ENCODE measurements at places on chromosomes 13 and 19.

DNA sequence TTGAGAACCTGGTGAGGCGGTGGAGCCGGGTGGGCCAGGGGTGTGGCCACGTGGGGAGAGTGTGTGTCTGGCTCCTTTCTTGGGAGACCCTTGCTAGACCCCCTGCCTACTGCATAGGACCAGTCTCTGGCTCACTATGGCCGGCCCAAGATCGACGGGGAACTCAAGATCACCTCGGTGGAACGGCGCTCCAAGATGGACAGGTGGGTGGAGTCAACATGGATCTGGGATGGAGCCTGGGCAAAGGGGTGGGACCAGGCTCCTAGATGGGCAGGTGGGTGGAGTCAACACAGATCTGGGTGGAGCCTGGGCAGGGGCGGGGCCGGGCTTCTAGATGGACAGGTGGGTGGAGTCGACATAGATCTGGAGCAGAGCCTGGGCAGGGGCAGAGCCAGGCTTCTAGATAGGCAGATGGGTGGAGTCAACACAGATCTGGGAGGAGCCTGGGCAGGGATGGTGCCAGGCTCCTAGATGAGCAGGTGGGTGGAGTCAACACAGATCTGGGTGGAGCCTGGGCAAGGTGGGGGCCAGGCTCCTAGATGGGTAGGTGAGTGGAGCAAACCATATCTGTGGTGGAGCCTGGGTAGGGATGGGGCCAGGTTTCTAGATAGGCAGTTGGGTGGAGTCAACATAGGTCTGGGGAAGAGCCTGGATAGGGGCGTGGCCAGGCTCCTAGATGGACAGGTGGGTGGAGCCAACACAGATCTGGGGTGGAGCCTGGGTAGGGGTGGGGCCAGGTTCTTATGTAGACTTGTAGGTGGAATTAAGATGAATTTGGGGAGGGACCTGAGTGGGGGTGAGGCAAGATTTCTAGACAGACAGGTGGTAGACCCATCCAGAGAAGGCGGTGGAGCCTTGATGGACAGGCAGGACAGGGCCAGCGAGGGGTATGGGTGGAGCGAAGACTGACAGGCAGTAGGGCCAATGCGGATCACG lies 56.5 kb downstream of the VAV1 start:
- no peak for DNase-seq

DNA sequence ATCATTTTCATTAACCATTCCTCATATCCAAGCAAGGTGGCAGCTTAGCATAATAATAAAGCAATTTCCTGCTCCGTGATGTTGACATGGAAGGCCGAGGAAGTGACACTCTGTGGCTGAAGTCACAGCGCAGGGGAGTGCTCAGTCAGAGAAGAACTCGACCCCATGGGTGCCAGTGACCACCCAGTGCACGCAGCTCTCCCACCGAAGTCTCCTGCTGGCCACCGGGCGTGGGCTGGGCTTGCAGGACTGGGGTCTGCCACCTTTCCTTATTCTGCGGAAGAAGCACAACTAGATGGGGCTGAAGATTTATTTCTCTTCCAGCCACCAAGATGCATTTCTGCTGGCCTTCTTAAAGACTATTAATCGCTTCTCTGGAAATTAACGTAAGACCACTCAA lies 132.1 kb upstream of the SPACA7 start:
- DNase-seq, result no peak

- no peak for DNase-seq
These were observed 31.3 kb upstream of the FOXO1 start for GRCh38 chr13:40697711-40698110.

DNA sequence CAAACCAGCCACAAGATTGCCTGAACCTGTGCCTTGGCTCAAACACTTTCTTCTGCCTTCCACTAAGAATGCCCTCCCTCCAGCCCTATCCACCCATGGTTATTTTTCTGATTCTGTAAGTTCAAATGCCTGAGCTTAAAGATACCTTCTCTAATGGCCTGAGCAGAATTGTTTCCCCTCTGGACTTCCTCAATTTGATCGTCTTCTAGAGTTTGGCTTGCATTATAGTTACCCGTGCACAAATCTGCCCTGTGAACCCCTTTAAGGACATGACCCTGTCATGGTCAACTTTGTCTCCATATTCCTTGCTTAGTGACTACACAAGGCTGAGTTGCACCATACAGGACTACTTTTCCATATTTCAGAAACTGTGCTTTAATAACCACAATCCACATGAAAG lies 481.0 kb downstream of the FOXO1 start:
- no peak for DNase-seq

DNA sequence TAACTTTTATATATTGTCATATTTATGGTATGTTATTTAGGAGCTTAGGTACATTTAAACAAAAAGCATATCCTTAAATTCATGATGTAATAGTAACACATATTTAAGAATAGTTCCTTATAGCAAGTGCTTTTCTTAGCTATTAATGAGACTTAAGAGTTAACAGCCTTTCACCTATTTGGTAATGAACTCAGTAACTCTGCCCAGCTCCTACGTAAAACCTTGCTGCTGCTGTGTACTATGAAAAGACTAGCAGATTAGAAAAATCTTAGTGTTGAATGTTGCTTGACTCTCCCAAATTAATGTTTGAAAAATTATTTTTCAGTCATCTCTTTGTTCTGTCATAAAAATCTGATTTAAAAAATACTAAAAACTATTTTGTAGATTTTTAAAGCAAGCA lies 6.9 kb downstream of the GPR180 start:
- no peak for DNase-seq

DNA sequence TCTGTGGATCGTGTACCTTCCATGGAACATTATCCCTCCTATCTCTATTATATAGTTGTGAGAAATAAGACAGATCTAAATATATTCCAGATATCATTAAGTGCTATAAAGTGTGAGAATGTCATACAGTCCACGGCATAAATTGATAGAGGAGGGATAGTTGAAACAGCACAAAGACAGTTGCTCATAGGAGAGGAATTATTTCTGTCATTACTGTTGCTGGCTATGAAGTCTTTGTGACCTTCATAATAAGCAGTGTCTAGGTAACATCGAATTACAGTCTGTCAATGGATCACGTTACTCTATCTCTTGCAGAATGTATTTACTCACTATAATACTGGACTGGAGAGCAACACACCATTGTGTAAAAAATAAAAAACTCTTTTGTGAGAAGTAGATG lies 671.5 kb upstream of the PCDH20 start:
- no peak for DNase-seq

- no peak for DNase-seq
These were observed 266.8 kb downstream of the KCNRG start for GRCh38 chr13:50282016-50282415.

GRCh38 chr19:54201980-54202379 lies 1.3 kb downstream of the RPS9 start:
- DNase-seq, result no peak

DNA sequence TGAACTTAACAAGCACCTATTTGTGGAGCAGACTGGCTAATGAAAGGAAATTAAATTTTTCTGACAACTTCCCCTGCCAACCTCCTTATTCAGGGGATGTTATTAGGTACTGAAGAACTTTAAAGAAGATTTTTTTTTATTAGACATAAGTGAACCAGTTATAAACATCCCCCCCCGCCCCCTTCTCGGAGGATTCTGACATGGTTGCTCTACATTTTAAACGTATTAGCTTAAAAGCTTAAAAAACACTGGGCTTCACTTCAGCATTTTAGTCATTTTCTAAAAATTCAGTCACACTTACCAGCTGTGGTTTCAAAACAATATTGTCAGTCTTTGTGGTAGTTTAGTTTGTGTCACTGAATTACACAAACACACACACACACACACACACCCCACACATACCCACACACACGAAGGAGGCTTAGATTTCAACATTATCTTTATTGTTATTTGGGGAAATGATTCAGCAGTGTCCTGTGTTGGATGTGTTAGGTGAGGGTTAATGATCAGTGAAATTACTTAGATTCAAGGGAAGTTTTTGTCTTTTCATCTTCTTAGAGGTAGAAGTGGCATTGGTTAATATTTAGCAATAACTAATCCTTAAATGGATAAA lies 145.7 kb downstream of the PCCA start:
- no peak for DNase-seq

- no peak for DNase-seq
These were observed 190.3 kb downstream of the STK24 start for GRCh38 chr13:98386637-98387036.

GRCh38 chr19:6069268-6069791 lies 41.0 kb downstream of the RFX2 start:
- DNase-seq, result no peak

DNA sequence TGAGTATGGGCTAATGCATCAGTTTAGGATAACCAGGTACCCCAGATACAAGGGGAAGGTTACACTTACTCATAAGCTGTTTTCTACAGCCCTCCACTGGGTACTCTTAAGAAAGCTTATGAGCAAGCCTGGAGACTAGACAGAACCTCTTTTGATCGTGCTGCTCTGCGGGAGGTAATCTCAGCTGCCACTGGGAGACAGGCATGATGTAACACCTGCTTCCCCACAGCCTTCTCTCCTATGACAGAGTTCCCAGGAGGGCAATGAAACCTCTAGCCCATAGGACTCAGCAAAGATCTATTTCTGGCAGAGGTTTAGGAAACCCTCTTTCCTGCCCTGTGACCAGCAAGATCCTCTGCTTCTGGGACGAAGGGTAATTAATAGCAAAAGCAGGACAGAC lies 65.6 kb downstream of the WASF3 start:
- DNase-seq, result no peak

GRCh38 chr19:42655748-42656147 lies 61.0 kb upstream of the CEACAM8 start:
- DNase-seq, result no peak

DNA sequence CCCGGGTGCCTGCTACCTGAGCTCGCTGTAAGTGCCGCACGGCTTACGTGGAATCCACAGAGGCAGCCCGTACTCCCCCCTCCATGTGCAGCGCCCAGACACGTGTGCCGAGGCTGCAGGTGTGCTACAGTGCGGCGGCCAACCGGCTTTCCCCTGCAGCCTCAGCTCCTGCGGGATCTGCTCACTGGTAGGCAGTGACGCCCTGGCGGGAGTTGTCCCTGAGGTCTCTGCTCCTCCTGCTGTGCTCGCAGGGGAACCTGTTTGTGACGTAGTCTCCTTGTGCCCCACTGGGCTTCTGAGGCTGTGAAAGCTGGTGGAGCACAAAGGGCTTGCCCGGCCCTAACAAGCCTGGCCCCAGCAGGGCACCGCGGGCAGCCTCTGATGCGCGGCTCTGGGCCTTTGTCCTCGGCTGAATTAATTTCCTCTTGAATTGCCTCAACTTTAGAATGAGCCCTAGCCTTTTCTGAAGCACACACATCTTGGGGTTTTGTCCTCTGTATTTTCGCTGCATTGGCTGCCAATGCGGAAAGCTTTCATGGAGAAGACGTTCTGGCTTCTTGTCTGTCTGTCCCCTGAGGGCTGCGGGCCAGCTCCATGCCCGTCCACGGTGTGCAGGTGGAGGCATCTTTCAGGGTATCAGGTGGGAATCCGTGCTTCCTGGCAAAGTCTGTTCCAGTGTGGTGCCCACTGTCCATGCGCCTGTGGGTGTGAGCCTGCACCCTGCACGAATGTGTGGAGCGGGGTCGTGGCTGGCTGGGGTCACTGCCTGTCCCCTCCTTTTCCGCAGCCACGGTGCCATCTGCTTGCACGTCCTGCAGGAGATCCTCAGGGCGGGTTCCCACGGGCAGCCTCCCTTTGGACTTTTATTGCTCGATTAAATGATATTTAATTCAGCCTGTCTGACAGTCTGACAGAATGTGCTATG lies 77.3 kb upstream of the MCF2L start:
- no peak for DNase-seq

GRCh38 chr19:1080360-1081161 lies 13.6 kb downstream of the ARHGAP45 start:
- no peak for DNase-seq

- DNase-seq, result no peak
These were observed 79.1 kb upstream of the SPATA13 start for GRCh38 chr13:24081387-24081786.

DNA sequence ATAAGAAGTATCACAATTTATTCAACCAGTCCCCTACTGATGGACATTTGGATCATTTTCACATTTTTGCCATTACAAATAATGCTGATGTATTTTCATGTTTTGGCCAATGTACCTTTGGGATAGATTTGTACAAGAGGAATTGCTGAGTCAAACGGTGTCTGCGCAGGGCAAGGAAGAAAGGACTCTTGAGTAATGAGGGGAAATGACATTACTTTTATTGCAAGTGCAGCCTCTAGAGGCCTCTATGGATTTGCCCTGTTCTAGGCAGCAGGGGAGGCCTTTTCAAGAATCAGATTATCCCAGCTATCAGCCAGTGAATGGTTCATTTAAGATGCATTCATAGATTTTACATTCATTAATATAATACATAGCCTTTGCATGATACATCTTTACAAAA lies 32.9 kb upstream of the GTF3A start:
- DNase-seq, result no peak

- DNase-seq, result no peak
These were observed 13.6 kb upstream of the ICAM3 start for GRCh38 chr19:10352764-10353671.

- no peak for DNase-seq
These were observed 8.6 kb upstream of the CEACAM6 start for GRCh38 chr19:41746593-41747227.

GRCh38 chr19:35851213-35852028 lies 883 bp downstream of the NPHS1 start:
- DNase-seq, result no peak

DNA sequence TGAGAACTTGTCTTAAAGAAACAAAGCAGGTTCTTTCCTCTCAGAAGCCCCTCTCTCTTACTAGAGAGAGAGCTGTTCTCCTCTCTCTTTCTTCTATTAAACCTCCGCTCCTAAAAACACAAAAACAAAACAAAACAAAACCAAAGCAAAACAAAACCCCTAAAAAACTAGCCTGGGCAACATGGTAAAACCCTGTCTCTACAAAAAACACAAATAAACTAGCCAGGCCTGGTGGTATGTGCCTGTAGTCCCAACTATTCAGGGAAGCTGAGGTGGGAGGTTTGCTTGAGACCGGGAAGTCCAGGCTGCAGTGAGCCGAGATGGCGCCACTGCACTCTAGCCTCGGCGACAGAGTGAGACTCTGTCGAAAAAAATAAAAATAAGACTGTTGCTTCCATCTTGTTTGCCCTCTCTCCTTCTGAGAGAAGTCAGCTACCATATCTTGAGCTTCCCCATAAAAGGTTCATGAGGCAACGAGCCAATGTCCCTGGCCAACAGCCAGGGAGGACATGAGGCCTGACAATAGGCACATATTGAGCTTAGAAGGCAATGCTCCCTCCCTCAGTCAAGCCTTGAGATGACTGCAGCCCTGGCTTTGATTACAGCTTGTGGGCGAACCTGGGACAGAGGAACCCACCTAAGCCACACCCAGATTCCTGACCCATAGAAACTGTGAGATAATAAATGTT lies 17.5 kb upstream of the FLT3 start:
- DNase-seq, result no peak
